ENCODE measurements at places on chromosomes 11 and 22.

GRCh38 chr11:60836866-60837515, 4.9 kb upstream of the CCDC86 start:
- no peak for DNase-seq

DNA sequence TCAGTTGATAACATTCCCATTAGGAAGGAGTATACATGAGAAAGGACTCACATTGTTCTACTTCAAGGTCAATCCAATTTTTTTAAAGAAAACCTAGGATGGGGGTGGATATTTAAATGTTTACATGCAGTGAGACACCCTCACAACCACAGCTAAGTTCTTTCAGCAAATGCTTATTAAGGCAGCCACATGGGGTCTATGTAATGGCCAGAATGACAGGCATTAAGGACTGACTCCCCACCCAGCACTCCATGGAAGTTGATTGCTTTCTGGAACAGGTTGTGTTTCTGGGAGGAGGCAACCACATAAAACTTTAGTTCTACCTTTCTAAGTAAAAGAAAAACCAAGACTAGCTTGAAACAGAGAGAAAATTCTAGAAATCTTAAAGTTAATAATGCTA, 662.0 kb upstream of the CCDC90B start:
- DNase-seq = no peak

DNA sequence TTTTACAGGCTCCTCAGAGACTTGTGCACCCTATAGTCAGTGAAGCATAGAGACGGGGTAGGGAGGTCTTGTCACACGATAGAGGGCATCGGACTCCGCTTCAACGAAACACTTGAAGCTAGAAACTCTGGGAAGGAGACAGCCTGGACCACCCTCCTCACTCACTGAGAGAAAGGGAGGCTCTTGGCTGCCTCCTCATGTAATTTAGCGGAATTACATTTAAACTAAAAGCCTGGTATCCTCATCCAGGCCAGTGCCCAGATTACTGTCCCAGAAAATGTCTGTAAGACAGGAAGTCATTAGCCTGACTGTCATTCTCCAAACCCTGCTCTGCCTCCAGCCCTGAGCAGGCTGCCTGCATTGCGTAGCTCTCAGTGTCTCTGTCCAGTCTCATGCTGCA, 36.0 kb downstream of the TTLL1 start:
- DNase-seq = no peak

DNA sequence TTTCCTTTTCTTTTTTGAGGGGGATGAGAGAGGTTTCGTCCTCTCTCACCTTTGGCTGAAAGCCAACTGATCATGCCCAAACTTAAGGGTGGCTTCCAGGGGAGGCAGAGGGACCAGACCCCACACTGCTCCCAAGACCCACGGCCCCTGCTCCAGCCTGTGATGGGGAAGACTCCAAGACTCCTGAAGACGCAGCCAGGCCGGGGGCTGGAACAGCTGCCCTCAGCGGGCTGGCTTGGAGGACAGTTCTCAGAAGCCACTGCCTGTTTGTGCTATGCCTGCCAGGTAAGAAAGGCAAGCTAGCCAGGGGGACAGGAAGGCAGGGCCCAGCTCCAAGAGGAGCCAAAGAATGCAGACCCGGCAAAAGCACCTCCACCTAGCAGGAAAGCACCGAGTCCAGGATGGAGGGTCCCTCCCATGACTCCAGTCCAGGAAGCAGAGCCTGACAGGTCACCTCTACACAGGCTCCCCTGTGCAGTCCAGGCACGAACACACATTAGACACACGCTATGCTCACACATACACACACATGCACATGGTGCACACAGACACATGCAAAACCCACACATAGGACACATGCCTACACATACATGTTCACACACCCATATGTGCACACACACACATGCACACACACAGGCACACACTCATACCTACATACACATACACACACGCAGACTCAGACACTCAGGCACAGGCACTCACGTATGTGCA, 31.3 kb downstream of the GNB1L start:
- DNase-seq = no peak

DNA sequence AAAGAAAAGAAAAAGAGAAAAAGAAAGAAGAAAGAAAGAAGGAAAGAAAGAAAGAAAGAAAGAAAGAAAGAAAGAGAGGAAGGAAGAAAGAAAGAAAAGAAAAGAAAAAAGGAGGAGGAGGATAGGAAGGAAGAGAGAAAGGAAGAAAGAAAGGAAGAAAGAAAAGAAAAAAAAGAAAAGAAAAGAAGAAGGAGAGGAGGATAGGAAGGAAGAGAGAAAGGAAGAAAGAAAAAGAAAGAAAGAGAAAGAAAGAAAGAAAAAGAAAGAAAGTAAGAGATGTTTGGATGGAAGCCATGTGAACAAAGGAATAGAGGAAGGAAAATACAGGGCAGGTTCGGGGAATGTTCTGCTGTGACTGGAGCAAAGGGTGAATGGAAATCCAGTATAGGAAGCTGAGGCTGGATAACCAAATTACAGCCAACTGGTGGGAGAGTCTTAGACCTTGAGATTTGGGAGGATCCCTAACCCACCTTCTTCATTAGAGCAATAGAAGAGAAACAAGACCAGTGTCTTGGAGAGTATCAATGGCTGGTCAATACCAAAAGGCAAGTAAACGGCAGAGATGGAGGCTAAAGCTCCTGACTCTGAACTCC, 94.9 kb downstream of the RASSF10 start:
- no peak for DNase-seq

GRCh38 chr11:98589967-98590366, 430.8 kb upstream of the CNTN5 start:
- DNase-seq = no peak

- no peak for DNase-seq
Measured at GRCh38 chr11:7019500-7020182, 505 bp downstream of the ZNF214 start.

DNA sequence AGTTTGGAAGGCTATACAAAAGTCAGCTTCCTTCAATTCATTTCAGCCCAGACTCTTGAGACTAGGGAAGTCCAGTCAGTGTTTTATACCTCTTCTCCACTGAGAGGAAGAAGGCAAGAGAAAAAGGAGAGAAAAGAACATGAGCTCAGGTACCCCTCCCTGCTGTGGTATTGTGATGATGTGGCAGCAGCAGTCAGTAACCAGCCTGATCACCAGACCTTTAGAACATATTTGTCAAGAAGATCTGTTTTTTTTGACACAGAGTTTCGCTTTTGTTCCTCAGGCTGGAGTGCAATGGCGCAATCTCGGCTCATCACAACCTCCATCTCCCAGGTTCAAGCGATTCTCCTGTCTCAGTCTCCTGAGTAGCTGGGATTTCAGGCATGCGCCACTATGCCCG, 21.2 kb upstream of the RPS13 start:
- no peak for DNase-seq

- DNase-seq = no peak
Measured at GRCh38 chr22:19974935-19975706, 33.5 kb upstream of the TXNRD2 start.

DNA sequence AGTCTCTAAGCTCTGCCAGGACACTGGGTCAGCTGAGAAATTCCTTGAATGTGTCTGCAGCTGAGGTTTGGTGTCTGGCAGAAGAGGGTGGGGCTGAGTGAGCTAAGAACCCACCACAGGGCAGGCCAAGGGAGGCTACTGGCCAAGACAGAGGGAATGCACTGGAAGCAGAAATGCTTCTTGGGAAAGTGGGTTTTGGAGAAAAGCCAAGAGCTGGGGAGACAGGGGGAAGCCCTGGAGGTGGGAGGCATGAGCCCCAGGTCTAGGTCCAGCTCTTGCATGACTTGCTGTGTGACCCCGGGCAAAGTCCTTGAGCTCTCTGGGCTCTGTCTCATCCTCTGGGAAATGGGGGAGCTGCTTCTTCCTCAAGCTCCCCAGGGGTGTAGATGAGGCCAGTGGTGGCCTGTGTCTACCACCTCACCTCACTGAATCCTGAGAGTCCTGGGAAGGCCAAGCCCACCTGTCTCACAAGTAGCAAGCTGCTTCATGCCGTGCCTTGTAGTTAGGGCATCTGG, 2.3 kb downstream of the MMP11 start:
- DNase-seq = no peak

DNA sequence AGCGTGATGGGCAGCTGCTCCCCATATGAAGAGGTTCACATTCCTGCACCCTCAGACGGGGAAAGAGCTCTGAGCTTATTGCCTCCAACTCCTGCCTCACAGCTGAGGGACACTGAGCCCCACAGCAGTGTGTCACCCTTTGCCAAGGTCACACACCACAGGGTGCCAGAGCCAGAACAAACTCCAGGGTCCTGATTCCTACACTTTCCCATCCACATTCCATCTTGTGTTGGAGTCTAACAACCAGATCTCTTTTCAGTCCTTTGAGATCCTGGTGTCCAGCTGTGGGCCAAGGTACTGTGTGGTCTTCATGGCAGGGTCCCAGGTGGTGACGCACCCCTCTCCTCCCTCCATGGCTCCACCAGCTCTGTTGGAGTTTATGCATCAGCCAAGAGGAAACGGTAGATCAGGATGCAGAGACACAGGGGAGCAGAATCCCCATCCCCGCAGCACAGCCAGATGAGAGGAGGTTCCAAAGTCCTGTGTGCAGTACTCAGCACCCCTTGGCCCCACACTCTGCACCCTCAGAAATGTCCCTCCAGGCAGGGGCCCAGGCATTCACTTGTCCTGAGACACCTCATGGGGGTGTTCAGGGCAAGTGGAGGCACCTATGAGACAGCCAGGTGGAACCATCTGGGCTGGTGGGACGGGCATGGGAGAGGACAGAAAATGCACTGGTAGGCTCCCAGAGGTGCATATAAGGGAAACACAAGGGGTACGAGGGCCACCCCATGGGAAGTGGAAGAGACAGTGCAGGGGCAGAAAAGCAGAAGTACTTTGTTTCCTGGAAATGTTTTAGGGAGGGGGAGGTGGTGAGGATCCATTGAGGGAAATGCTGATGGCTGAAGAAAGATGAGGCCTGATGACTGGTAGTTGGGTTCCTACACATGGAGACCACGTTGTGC, 32.6 kb upstream of the GNAZ start:
- DNase-seq = no peak

DNA sequence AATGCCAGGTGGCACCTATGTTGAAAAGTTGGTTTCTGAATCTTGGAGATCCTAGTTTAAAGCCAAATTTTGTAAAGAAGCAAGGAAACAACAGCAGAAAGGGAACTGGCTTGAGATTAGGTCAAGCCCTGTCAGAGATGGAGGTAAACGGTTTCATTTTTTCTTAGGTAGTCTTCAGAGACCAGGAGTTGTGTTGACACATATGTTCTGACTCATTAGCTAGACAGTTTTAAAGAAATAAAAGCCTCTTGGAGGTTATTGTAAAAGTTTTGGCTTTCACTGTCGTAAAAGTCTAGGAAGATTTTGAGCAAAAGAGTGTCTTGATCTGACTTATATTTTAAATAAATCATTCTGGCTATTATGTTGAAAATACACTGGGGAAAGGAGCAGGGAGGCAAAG, 151.5 kb upstream of the CTSC start:
- no peak for DNase-seq

- DNase-seq = no peak
Measured at GRCh38 chr11:113084297-113084696, 123.1 kb downstream of the NCAM1 start.

DNA sequence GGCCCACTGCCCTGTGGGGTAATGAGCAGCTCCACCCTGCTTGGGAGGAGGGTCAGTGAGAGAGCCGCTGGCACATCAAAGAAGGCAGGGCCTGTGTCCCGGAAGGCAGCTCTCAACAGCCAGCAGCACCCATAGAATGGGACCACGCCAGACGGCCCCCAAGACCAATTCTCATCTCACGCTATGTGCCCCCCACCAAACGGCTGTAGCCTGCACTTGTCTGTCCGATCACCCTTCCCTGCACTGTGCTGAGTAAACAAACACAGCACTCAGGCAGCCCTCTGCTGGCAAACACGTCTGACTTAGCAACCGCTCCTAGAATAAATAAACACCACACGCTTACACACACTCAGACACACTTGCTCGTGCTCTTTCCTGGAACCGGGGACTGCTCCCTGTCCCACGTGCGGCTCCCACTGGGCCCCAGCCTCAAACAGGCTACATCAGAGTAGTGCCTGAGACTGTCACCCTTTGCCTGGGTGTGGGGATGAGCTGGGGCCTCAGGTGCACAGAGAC, 53.2 kb upstream of the CDON start:
- DNase-seq = no peak

- no peak for DNase-seq
Measured at GRCh38 chr11:46249103-46249937, 28.1 kb upstream of the CREB3L1 start.

GRCh38 chr11:11171854-11172253, 181.2 kb downstream of the CSNK2A3 start:
- DNase-seq = no peak

GRCh38 chr11:25350899-25351803, 854.3 kb downstream of the LUZP2 start:
- no peak for DNase-seq

DNA sequence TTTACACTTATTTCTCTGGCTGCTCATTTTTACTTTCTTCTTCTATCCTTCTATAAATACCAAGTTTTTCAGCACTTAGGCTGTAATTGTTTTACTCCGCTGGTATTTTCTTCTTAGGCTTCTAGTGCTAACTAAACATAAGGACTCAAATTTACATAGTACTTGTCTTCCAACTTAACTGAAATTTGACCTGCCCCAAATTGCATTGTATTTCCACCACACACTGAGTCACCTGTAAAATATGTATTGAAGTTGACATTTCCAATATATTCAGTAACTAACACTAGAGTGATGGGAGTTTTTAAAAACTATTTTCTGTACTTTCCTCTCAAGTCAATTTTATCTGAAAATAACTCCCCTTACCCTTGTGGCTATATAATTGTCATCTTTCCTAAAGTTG, 1794.1 kb upstream of the RAG2 start:
- no peak for DNase-seq

GRCh38 chr11:120343429-120343828, 7.2 kb downstream of the ARHGEF12 start:
- DNase-seq = no peak

DNA sequence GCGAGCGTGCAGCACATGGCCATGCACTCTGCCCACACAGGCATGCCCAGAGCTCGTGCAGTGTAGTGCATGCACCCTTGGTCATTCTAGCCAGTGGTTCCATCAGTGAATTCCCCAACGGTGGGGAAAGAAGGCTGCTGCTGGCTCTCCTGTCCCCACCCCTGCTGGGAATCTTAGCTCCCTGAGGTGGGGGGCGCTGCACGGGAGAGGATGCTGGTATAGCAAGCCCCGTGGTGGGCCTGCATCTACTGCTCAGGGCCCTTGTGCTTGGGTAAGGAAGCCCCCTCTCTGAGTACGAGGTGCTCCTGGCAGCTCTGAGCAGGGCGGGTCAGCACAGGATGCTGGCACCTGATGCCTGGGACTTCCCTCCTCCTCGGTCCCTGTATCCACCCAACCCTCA, 18.5 kb upstream of the BAIAP2L2 start:
- no peak for DNase-seq

GRCh38 chr22:41863472-41863871, 30.6 kb downstream of the SREBF2 start:
- DNase-seq = no peak

DNA sequence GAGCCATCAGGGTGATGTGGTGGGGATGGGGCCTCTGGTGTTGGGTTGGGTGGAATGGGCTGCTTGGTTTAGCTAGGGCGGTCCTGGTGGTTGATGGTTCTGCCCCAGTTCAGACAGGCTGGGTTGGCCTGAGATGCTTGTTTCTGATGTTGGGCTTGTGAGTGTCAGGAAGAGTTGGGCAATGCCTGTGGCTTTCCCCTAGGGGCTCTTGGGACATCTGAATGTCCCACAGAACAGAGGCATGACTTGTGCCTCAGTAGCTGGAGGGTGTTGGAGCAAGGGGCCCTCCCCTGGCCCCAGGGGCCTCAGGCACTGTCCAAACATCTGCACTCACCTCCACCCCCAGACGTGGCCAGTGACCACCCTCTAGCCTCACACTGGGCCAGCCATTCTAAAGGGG, 14.0 kb upstream of the CTSD start:
- DNase-seq = no peak
